ENCODE measurements at places on chromosomes 4 and X. TPM values are rescaled to one million over a fixed set of nuclear protein-coding genes. Genes with fewer than 3 reads are reported as not detected.

DNA sequence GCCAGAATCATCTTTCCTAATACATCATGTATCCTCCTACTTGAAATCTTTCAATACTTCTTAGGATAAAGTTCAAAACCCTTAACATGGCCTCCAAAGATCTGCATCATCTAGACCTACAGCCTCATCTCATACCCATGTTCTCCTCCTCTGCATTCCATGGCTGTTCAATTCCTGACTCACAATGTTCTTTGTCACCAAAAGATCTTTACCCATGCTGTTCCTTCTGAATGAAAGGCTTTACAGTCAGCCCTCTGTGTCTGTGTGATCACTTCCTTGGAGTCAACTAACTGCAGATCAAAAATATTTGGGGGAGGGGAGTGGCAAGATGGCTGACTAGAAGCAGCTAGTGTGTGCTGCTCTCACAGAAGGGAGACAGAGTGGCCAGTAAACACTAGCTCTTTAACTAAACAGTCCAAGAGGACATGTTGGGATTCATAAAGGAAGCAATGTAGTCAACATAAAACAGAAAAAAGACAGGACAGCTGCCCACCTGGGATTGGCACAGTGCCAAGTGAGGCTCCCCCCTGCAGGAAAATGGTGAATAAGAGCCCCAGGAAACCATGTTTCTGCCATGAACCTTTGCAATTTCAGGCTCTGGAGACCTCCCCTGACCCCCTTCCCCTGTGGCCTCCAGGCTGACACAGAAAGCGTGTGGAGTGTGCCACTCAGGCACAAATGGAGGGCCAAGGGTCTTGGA, 31.9 kb downstream of the CBR4 start:
- DNase-seq: no peak

- no peak for DNase-seq
Observed at GRCh38 chr4:61319156-61319555, 119.0 kb downstream of the ADGRL3 start.

DNA sequence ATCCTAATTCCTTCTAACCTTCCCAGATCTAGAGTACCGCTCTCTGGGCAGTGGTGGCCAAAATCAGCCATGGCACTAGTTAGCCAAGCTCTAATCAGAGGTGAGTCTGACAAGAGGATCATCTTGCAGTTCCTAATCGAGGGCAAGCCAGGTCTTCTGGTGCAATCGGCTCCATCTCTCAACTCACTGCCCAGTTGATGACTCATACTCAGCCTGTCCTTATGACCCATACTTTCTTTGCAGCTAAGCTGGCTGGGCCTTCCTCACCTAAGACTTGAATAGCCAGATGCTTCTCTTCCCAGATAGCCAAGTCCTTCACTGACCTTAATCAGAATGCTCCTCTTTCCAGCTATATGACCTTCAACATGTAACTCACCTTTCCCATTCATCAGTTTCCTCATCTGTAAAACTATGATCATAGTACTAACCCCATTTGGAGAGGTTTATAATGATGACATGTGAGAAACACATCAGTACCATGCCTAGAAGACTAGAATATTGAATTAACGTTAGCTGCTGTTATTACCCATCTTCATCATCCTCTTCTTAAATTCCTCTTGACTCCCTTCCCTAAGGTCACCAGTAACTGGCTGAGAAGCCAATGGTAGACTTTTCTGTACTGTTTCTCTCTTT, 57.1 kb downstream of the RELL1 start:
- DNase-seq: no peak

GRCh38 chr4:22730021-22730420, 37.3 kb downstream of the GBA3 start:
- no peak for DNase-seq

GRCh38 chrX:66045894-66046293, 6.0 kb upstream of the VSIG4 start:
- peak; percentile 42 for DNase-seq

- DNase-seq: no peak
Observed at GRCh38 chrX:106783716-106784115, 18.8 kb upstream of the TBC1D8B start.

The SOD3 gene
- total RNA-seq: not detected

DNA sequence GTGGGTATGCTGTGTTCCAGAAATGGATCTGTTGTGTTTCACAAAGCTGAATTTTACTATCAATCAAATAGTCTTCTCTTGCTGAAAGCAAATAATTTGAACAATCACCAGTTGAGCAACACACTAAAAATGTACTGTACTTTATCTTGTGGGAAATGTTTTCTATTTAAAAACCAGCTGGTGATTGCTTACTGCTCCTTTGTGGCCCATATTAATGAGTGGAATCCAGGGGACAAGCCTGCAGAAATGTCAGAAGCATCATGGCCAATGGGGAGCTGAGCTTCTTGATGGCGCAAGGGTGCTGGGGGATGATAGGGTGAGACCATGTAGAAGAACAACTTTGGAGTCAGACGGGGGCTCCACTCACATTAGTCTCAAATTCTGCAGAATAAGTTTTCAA, 346.2 kb downstream of the ARHGAP10 start:
- no peak for DNase-seq

DNA sequence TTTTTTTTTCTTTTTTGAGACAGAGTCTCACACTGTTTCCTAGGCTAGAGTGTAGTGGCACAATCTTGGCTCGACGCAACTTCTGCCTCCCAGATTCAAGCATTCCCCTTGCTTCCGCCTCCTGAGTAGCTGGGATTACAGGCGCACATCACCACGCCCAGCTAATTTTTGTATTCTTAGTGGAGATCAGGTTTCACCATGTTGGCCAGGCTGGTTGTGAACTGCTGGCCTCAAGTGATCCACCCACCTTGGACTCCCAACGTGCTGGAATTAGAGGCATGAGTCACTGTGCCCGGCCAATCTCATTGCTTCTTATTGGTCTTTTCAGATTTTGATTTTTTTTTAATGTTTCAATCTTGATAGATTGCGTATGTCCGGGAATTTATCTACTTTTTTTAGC, 124.4 kb downstream of the NBDY start:
- no peak for DNase-seq

GRCh38 chr4:126238013-126238412, 923.3 kb downstream of the FAT4 start:
- no peak for DNase-seq

DNA sequence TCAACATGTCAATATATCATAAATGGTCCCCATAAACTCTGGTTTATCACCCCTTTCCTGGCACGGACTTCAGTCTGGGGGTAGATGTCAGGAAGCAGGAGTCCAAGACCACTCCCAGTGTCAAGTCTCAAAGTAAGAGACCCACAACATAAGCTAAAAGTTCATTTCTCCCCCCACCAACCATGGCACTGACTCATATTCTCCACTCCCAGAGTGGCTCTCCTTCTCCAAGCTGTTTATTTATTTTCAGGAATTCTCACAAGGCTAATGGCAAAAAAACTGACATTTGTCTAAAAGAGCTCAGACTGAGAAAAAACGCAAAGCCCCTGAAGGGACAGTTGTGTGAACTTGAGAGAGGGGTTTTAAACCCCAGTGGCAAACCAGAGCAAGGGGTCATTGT, 217.0 kb downstream of the RAB28 start:
- DNase-seq: no peak

DNA sequence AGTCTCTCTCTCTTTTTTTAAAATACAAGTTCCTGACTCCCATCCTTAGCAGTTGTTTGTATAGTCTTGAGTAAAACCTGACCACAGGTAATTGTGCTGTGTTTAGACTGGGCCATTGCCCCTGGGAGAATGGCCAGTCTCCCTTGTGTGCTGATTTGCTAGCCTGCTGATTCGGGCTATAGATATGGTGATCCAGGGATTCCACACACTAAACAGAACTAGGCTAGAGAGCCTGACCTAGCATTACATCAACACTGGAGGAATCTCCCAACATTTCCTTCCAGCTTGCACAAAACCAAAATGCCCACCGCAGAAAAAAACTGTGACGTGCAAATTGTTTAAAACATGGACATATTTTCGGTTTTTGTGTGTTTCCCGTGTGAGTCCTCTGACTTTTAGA, 5.1 kb downstream of the UPRT start:
- no peak for DNase-seq

DNA sequence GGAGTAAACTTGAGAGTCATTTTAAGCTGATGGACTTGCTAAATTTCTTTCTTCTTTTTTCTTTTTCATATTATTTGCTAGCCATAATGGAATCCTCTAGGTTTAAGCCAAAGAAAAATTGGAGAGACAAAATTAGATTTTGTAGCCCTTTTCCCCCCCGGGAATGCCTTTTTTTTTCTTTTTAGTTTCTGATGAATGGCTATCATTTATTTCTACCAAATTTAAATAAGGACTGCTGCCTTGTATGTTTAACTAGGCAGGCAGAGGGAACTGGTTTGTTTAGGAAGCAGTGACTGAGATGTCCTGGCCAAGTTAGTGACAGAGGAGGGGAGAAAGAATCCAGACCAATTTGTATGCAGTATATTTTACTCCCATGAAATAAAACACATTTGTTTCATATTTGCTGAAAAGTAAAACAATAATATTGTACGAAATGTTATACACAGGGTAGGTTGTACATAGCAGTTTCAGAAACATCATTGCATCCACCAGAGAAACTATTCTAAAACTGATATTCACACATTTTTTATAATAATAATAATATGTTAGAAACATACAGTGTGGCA, 5.7 kb downstream of the PITX2 start:
- no peak for DNase-seq

The MYOZ2 gene
- not detected for total RNA-seq

GRCh38 chr4:159051245-159052071, 51.4 kb upstream of the RAPGEF2 start:
- DNase-seq: no peak

DNA sequence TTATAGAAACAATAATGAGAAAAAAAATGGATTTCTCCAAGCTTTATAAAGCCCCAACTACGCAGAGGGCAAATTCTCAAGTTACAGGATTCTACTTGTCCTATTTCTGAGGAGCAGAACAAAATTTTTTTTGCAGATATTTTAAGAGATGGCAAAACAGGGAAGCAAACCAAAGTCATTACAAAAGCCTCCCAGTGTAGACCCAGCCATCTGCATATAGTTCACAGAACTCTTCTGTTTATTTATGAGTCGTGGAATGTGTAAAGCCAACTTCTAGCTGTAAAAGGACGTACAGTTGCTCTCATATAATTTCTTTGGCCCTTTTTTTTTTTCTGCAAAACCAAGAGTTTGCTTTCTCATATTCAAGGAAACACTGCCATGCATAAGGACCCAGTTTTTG, 120.4 kb downstream of the PCDH7 start:
- no peak for DNase-seq

- no peak for DNase-seq
Observed at GRCh38 chrX:7711167-7711566, 131.8 kb upstream of the VCX start.

GRCh38 chr4:76074993-76075600, 588 bp downstream of the ART3 start:
- no peak for DNase-seq

The SSX3 gene
- not detected for total RNA-seq

The MAGEA10 gene
- total RNA-seq: not detected

DNA sequence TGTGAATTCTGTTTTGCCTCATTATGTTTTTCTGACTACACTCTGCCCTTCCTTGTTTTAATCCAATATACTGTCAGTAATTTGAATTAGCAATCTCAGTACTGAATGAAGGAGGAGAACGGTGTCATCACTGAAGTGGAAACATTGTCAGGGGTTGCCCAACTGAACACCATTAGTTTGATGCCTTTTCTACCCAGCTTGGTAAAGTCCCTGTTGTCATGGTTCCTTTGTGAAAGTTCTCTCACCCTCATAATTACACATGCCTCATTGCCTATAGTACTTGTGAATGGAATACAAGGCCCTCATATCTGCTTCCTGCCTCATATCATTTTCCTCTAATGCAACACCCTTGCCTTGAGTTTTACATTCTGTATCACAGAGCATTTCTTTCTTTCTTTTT, 76.9 kb downstream of the RRAGB start:
- DNase-seq: peak; percentile 3

GRCh38 chr4:15234856-15235126, 193.0 kb upstream of the C1QTNF7 start:
- DNase-seq: no peak

The HSD17B10 gene
- total RNA-seq: 68.1 TPM

GRCh38 chrX:21661316-21661715, 3.2 kb upstream of the KLHL34 start:
- no peak for DNase-seq

DNA sequence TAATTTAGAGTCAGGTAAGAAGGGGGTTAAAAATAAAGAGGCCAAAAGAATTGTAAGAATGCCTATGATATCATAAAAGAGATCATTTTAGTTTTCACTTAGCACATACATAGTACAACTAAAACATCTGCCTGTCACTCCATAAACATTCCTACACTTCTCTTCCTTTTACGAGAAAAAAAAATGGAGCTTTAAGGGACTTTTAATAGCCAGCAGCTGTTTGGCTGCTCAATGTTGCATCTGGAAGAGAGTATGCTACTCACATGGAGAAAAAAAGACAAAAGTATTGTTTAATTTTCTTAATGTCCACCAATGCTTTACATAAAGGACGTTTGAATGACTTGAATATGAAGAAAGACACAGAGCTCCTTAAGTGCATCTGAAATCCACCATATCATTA, 48.7 kb upstream of the TNIP3 start:
- DNase-seq: no peak

GRCh38 chrX:121546317-121546716, 498.9 kb downstream of the GLUD2 start:
- DNase-seq: no peak

The RPL39 gene
- 2,946 TPM for total RNA-seq

DNA sequence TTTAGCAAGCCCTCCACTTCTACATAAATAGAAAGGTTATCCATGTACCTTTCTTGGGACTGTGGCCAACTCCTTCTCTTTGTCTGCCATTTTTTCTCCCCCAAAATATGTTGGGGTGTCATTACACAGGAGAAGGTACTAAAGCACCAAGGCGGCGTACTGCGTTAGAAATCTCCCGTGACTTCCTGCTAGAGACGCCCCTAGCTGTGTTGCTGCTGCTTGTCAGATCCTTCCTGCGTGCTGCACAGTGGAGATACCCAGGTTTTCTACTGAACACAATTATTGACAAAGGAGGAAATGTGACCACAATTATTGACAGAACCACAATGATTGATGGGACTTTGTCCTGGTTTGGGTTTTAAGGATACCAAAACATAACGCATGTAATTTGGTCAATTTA, 97.7 kb downstream of the EFHC2 start:
- peak; percentile 20 for DNase-seq

Data from activated T-cell treated with anti-CD3 and anti-CD28 coated beads, Interleukin-2, amount 50 U/mL, for 72 hours (primary cell).